ENCODE measurements at places on chromosomes 16 and 17.

DNA sequence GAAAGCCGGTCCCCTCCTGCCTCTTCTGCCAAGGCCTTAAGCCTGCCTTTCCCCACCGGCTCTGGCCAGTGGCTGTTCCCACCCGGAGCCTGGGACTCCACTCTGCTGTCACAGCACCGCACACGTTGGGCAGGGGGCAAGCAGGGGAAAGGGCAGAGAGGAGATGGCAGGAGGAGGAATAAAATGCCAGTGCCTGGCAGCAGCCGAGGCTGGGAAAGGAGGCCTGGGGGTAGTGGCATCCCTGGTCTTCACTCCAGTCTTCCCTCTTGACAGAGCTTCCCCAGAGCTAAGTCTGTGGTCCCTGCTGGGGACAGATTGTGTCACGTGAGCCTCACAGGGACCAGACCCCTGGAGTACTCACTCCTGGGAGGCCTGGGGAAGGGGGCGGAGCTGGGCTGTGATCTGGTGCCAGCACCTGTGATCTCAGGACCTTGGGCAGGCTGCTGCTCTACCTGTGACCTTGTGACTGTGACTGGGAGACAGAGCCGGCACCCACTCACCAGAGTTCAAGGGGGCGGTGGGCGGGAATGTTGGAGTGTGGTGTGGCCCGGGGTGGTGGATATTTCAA, 97.2 kb upstream of the GSE1 start:
- DNase-seq: no peak

- no peak for DNase-seq
Measured at GRCh38 chr16:66617010-66617434, 12.5 kb downstream of the CMTM3 start.

DNA sequence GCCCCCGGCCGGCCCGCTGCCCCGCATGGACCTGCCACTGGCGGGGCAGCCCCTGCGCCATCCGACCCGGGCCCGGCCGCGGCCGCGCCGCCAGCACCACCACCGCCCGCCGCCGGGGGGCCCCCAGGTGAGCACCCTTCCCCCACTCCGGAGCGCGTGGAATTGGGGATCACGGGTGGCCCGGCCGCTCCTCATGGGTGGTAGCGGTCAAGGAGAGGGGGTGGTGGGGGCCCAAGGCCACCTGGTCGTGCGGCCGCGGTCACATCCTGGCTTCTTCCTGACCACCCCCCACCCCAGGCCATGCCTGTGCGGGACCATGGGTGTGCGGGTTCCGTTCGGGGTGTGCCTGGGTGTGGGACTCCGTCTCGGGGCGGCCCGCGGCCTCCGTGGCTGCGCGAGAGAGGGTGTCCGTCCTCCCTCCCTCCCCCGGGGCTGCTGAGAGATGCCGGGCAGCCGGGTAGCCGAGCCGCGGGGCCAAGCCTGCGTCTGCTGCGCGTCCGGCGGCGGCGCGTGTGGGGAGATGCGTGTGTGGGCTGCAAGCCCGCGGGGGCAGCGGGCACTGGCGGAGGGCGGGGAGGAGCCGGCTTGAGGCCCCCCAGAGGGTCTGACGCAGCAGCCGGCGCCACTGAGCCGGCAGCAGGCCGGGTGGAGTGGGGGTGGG, 6.8 kb downstream of the ACD start:
- no peak for DNase-seq

DNA sequence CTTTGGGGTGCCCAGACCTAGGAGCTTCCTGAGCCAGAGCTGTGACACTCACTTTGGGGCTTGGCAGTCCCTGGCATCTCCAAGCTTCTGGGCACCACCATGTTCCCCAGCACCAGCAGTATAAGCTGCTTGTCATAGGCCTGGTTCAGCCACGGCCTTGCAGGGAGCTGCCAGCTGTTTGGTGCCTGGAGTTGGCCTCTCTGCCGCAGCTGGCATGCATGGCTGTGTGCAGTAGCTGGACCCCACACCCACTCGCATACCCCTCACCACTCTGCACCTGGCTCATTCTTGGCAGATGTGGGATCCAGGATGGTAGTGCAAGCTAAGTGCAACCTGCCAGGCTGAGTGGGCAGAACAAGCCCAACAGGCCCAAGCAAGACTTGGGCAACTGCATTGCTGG, 73.4 kb upstream of the BRD7 start:
- no peak for DNase-seq

DNA sequence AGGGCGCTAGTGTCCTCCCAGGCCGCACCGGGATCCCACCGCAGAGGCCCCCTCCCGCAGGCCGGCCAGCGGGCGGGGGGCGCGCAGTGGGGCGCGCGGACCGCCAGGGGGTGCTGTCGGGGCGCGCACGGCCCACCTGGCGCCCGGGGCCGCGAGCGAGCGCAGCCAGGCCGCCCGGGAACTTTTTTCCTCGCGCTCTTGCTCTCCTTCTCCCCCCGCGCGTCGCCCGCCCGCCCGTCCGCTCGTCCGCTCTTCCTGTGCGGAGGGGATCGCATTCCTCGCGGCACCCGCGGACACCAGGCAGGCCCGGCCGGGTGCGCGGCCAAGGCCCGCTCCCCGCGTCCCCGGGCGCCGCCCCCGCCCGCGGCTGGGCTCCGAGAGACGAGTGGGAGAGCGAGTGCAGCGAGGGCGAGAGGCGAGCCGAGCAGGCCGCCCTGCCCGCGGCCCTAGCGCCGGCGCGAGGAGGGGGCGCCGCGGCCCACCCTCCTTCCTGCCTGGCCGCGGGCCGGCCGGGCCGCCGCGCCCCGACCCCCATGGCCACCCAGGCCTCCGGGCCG, at the start of gene RAI1:
Gene RAI1 (plus strand): TSS at position 272 of the 557 bp plus-strand sequence. CDS start 111,491 bp downstream, outside the sequence.
- DNase-seq: peak; percentile 88

DNA sequence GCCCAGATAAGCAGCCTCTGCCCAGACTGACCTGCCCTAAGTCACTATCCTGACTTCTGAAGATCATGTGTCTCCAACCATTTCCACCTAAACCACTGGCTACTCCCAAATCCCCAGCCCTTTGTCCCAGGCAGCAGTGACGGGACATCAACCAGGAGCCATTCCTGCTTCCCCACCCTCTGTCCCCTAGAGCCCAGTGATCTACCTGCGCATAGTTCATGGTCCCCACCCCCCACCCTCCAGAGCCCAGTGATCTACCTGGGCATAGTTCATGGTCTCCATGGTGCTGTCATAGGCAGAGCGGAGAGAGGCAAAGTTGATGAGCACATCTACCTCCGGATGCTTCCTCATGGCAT, 26.8 kb downstream of the ACLY start:
- DNase-seq: no peak
